Spleen (tissue), 13 donors: ENCODE measurements at places on chromosomes 3 and 15. TPM values are rescaled to one million over a fixed set of nuclear protein-coding genes. Genes with fewer than 3 reads are reported as not detected.

DNA sequence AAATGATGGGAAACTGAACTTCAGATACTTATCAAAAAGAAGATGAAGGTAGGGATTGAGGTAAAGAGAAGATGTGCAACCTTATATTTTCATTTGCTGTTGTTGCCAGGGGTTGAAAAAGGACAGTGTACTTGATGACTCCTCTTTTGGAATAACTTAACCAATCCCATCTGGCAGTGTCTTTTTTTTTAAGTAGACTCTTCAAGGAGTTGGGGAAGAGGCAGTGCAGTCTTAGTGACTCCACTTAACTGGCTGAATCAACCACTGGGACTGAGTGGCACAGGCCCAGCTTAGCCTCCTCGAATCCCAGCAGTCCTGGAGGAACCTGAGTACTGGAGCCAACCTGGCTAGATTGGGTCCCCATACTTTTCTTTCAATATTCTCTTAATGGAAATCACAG, 27.3 kb upstream of the FILIP1L start:
- no peaks in the 10 kb centered on the region for H3K27me3 ChIP-seq
- no peaks in the 10 kb centered on the region for H3K36me3 ChIP-seq
- no peak overlapping the region for H3K27ac ChIP-seq
- DNase-seq = no peak

- no peak overlapping the region for H3K4me3 ChIP-seq
- no peaks in the 10 kb centered on the region for H3K36me3 ChIP-seq
- no peak for DNase-seq
- no peaks in the 10 kb centered on the region for H3K27me3 ChIP-seq
- H3K4me1 ChIP-seq = no peaks in the 10 kb centered on the region
- no peak overlapping the region for H3K27ac ChIP-seq
These were observed 12.8 kb downstream of the ARMC8 start for GRCh38 chr3:138199851-138200250.

GRCh38 chr15:38029736-38030135, 95.3 kb downstream of the TMCO5A start:
- no peaks in the 10 kb centered on the region for H3K4me1 ChIP-seq
- H3K36me3 ChIP-seq = no peaks in the 10 kb centered on the region
- no peak for DNase-seq

DNA sequence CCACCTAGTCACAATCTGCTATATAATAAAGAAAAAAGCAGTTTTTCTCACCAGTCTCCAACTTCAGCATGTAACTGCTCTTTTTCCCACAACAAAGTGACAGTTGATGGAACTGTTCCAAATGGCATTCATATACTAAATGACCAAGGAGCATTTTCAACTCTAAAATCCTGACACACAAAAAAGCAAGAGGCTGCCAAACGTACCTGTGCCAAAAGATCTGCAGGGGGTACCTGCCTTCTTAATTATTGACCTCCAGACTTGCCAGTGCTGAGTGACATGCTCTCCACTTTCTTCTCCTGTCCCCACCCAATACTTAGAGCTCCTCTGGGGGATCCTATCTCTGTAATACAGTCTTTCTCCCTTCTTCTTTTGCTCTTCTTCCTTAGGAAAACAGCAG, 18.0 kb downstream of the ZBED2 start:
- DNase-seq = no peak
- no peak overlapping the region for H3K27ac ChIP-seq
- no peaks in the 10 kb centered on the region for H3K4me1 ChIP-seq
- no peaks in the 10 kb centered on the region for H3K27me3 ChIP-seq

The TRAK1 gene
- 15.4 TPM for polyA plus RNA-seq

The PLA1A gene
- 0.61 TPM for polyA plus RNA-seq

The GOLGA8R gene
- polyA plus RNA-seq = 0.21 TPM
